Activated CD4-positive, CD25-positive, alpha-beta regulatory T cell treated with anti-CD3 and anti-CD28 coated beads, Interleukin-2, amount 50 U/mL, for 72 hours (primary cell): ENCODE measurements at places on chromosomes 12 and 14.

DNA sequence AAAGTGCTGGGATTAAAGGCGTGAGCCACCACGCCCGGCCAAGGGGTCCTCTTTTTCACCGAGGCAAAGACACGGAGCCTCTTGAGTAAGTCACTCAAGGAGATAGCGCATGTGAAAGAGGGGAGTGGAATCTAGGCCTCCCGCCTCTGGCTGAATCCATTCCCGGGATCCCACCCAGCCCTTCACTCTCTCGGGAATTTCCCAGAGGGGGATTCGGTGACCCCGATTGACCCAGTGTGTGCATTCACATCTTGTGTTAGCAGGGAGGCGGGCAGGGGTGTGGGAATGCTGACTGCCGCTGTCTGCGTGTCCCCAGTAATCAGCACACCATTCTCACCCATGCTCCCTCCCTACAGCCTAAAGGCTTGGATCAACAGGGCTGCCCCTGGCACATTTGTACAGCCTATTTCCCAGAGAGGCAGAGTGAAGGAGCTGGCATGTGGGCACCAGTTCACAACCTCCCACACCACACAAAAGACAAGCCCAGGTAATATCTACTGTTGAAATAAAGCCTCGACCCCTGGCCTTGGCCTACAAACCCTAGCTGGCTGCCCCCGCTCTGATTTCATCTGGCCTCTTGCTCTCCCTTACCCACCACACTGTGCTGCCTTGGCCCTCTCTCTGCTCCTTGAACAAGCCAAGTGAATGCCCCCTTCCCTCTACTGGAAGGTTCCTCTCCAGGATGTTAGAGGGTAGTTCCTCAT lies 1.3 kb upstream of the LTBP2 start:
- DNase-seq: no peak

GRCh38 chr12:100184549-100185145 lies 16.0 kb upstream of the ACTR6 start:
- DNase-seq: no peak

DNA sequence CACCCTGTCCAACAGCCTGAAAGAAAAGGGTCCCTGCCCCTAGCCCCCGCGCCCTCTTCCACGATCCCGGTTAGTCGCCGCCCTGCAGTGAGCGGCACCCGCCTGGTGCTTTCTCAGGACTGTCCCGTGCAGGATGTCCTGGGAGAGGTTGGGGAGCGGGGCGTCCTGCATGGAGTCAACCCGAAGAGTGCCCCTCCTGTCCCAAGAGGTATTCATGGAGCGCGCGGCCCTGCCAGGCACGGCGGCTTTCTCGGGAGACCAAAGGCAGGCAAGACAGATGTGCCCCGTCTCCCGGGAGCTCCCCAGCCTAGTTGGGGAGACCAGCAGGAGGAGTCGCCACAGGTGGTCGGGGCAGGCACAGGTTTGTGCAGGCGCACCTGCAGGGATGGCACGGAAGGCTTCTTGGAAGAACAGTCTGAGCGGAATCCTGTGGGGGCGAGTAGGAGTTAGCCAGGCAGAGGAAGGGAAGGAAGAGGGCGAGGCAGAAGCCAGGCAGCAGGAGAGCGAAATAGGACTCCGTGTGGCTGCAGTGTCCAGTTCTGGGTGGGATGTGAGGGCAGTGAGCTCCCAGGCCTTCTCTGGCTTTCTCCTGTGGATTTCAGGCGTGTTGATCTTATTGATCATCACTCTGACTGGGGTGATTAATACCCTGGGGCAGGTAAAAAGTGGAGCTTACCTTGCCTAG lies 723 bp downstream of the SIVA1 start:
- no peak for DNase-seq

DNA sequence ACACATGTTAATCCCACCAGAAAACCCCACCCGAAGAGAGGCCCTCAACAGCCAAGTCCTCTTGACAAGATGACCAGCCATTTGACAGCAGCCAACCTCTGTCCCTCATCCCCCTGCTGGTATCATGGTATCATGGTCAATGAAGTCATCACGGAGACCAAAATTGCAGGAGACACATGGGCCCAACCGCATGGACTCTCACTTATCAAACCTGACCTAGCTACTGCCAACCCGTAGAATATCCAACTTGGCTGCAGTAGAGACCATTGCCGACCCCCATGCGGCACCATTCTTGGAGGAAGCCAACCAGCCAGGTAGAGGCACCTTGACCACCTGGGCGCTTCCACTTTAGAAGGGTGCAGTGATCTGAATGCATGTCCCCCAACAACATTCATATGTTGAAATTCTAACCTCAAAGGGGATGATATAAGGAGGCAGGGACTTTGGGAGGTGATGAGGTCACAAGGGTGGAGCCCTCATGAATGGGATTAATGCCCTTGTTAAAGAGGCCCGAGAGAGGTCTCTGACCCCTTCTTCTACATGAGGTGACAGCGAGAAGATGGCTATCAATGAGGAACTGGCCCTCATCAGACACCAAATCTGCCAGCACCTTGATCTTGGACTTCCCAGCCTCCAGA lies 33.3 kb downstream of the DIO3 start:
- no peak for DNase-seq

DNA sequence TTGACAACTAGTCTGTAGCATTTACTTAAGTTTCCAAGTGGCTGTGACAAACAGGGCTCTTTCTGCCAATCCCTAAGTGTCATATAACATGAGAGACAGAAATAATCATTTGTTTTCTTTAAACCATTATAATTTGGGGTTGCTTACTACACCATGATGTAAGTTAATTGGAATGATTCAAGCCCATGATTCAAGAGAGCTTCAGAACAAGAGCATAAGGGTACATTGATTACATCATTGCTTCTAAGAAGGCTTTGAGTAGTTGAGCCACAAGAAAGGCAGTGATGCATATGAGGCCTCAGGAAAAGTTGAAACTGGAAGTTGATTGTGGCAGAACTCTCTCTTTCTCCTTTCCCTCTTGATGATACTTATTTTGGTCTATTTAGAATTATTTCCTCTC lies 444.0 kb downstream of the CCER1 start:
- no peak for DNase-seq

- no peak for DNase-seq
Measured at GRCh38 chr14:28589792-28590191, 176.8 kb upstream of the FOXG1 start.

DNA sequence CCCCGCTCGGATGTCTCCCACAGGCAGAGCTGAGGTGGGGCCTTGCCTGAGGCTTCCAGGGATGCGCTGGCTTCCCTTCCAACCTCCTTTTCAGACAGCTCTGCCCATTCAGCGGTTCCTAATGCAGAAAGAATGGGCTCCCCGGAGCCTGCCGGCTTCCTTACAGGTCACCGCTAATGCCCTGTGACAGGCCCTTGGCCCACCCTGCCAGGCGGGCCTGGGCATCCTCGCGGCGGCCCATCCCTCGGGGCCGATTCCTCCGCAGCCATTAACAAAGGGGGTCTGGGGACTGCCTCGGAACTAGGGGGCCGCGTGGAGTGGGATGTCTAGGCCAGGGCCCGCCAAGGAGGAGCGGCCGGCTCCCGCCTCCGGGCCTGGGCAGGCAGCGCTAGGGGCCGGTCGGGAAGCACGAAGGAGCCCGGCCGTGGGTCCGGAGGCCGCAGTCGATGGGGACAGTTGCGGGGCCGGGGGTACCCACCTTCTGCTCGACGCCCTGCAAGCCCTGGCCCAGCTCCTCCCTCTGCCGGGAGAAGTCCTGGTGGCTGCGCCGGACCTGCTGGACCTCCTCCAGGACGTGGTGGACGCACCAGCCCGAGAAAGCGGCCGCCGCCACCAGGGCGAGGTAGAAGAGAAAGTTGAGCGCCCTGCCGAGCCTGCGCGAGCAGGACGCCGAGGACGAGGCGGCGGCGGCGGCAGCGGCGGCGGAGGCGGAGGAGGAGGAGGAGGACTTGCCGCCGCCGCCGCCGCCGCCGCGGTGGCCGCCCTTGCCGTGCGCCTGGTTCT lies 738 bp downstream of the CKAP4 start:
- peak; percentile 63 for DNase-seq

DNA sequence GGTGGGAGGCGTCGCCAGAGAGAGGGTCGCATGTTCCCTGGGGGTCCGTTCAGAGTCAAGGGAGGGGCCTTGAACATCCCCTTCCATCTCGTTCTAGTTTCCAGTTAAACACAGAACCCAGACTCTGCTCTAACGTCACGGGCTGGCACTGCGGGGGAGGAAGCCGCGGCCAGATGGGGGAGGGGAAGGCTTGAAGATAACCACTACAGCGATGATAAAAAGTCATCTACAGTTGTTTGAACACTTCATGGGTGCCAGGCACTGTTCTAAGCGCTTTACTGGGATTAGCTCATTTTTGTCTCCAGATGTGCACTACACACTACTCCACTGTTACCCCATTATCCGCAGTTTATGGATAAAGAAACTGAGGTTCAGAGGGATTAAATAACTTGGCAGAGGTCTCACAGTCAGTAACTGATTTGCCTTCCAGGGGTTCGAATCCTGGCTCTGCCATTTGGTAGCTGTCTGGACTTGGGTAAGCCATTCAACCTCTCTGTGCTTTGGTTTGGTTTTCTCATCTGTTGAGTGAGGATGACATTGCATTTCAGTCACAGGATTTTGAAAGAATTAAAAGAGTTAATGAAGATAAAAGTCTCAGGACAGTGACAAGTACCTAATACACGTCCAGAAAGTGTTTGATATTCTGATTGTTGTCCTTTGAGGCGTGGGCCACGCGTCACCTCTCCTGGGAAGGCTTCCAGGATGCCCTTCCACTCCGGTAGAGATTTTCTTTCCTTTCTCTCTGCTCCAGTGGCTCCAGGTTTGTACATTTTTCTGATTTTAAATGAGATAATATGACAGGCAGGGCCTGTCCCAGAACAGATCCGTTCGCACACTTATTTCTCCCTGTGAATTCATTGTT lies 798 bp upstream of the RASAL1 start:
- peak; percentile 68 for DNase-seq

DNA sequence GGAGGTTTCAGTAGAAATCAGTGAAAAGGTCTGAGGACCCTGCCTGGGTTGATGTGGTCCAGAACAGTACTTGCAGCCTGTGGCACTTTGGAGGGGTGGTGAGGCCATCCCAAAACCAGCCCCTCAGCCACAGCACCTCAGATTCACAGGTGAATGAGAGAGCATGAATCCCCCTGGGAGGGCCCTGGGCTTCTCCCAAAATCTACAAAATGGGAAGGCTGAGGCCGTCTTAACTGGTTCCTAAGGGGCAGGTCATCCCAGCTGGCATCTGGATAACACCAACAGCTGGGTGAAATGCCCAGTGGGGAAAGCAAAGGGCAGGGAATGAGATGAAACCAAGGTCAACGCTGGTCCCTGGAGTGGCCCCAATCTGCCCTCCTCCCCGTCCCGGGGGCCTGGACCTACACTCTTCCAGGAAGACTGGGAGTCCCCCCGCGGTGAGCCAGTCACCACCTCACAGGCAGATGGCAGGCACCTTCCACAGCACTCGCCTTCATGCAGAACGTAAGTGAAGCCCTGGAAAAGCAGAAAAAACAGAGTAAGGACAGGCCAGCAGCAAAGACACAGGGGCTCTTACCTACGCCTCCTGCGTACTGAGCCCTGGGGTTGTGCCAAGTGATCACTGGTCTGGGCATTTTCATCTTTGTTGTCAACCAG lies 26.3 kb upstream of the ANO2 start:
- DNase-seq: no peak

DNA sequence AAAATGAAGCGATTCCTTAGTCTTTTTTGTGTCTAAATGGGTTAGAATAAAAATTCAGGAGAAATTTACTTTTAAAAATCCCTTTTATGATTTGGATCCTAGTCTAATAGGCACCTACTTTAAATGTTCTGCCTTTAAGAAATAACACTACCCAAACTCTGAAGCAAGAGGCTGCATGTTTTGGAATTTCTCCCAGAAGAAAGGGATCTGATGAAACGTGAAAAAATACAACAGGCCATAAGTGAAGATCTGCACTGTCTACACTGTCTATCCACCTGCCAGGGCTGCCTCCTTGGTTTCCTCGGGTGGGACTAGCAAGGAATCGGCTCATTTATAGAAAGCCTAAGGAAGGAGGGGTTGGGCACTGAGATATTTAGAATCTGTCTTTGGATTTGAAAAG lies 22.1 kb downstream of the ACVR1B start:
- no peak for DNase-seq

DNA sequence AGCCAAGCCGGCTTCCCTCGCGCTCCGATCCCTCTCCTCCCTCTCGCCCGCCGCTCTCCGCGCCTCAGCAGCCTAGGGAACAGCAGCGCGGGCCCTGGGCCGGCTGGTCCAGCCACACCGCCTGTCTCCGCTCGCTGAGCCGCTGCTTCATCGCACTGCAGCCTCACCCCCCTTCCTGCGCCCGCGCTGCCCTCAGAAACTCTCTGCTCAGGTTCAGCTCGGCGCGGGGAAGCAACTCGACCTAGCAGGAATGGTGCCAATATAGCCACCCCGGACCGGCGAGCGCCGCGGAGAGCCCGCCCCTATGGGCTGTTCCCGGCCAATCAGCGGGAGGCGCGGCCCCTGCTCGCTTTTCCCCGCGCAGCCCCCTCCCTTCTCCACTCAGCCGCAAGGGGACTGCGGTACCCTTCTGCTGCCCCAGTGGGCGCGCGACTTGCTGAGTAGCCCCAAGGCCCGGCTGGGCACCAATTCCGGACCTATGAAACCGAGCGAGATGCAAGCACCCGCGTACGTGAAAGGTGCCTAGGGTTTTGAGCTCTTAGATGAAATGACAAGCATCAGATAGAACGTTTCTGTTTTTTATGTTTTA lies at the start of gene ADAMTS20:
TSS of gene ADAMTS20 (minus strand) at position 233 of the 589 bp plus-strand sequence. CDS start 282 bp downstream, outside the sequence.
- no peak for DNase-seq

DNA sequence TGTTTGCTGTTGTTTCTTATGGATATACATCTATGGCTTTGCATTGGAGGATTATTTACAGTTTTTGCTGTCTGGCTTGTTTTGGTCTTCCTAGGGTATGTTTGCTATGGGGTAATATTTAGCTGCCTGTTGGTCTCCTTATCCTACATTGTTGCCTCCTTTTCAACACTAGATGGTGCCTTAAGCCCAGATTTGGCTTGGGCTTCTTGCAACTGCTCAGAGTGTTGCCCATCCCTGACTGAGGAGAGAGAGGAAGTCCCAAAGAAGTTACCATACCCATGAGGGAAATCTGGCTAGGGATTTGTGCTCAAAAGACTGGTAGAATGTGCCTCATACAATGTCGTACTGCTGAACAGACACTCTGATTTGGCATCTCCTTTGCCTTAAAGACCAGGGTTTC lies 94.6 kb upstream of the MUCL1 start:
- no peak for DNase-seq

GRCh38 chr14:89013098-89013504 lies 188.7 kb downstream of the TTC8 start:
- no peak for DNase-seq

- DNase-seq: no peak
Measured at GRCh38 chr12:10968765-10969456, 17.8 kb downstream of the TAS2R50 start.

DNA sequence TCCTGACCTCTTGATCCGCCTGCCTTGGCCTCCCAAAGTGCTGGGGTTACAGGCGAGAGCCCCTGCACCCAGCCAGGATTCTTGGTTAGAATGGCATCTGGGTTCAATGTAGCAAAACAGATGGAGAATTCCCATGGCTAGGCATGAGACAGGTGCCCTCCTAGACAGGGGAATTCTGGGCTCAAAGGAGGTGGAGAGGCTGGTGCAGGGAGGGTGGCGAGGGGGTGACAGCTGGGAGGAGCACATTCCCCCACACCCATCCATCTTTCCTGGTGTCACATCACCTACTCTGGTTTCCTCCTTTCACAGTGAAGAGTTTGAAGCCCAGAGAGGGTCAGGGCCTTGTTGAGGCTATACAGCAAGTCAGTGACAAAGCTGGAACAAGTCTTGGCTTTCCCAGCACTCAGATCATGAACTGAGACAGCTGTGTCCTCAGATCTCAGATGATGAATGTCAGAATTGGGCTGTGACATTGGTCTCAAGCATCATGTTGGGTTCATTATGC lies 2.8 kb downstream of the SERPINA1 start:
- no peak for DNase-seq

- DNase-seq: no peak
Measured at GRCh38 chr12:77998236-77998786, 167.6 kb downstream of the NAV3 start.
